ENCODE measurements at places on chromosomes 16 and 17. TPM values are rescaled to one million over a fixed set of nuclear protein-coding genes. Genes with fewer than 3 reads are reported as not detected.

Gene CMTM1
- 7.3 TPM for total RNA-seq

Gene PLK1
- 4.7 TPM for total RNA-seq

DNA sequence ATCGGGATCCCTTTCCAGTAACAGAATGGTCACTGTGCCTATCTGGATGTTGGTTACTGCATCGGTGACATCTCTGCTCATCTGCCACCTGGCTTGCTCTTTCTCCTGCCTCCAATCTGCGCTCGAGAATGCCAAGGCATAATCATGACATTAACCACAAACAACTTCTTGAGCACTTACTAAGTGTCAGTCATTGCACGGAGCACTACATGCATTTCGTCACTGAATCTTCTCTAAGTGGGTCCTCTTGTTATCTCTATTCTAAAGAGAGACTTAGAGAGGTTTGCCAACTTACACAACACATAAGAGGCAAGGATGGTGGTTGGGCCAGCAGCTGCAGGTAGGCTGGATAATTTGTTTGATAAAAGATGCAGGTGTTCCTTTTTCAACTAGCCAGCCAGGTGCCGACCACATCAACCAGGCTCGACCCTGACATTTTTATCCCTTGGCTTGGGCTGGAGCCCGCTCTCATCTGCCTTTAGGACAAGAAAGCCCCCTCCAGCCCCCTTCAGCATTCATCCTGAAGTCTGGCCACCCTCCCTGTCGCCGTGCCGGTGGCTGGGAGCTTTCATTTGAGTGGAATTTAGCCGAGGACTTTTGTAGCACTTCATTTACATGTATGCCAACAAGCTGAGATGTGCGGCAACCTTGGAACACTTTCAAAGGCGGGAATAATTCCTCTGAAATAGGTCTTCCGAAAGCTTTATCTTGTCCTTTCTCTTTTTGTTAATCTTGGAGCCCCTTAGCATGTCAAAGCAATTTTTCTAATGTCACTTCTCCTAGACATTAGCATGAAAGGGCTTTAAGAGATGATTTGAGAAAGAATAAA is 89.3 kb upstream of the NKD1 start:
- no peak overlapping the region for H3K27ac ChIP-seq
- no peaks in the 10 kb centered on the region for H3K4me1 ChIP-seq
- no peaks in the 10 kb centered on the region for H3K27me3 ChIP-seq
- no peak overlapping the region for H3K4me3 ChIP-seq
- no peak for DNase-seq
- no peaks in the 10 kb centered on the region for H3K36me3 ChIP-seq

DNA sequence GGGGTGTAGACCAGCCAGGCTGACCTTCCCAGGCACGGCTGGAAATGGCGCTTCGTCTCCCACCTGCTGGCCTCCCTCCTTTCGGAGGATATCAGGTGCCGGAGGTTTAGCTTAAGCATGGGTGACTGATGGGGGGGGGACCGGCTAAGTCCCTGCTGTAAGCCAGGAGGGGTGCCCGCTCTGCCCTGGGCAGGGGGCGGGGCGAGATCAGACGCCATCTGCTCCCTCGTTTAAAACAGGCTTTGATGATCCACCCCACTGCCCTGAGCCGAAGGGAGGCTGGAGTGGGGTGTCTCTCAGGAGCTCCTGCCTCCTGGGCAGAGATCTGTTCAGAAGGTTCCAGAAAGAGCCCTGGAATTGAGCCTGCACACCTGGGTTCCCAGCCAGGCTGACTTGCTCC is 26.0 kb downstream of the C16orf74 start:
- H3K36me3 ChIP-seq = no peaks in the 10 kb centered on the region
- H3K27ac ChIP-seq = no peak overlapping the region
- no peak for DNase-seq

- H3K4me3 ChIP-seq = no peak overlapping the region
- DNase-seq = no peak
- no peak overlapping the region for H3K27ac ChIP-seq
- H3K36me3 ChIP-seq = no peaks in the 10 kb centered on the region
These were observed 17.3 kb downstream of the XYLT1 start for GRCh38 chr16:17453364-17454038.

GRCh38 chr17:57856792-57857620 is 7.2 kb upstream of the MRPS23 start:
- no peaks in the 10 kb centered on the region for H3K36me3 ChIP-seq
- H3K4me3 ChIP-seq = no peak overlapping the region
- H3K27me3 ChIP-seq = no peaks in the 10 kb centered on the region
- H3K4me1 ChIP-seq = no peaks in the 10 kb centered on the region
- H3K27ac ChIP-seq = no peak overlapping the region

DNA sequence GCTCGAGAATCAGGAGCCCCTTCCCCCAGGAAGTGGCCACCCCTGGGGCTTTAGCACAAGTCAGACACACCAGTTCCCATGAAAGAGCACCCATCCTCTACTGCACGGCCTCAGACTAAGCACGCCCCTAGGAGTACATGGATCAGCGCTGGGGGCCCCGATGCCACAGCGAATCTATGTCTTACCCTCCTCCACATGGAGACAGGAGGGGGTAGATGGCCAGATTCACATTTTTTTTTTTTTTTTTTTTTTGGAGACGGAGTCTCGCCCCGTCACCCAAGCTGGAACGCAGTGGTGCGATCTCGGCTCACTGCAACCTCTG is 3.2 kb upstream of the EXOSC6 start:
- H3K4me3 ChIP-seq = no peak overlapping the region
- H3K4me1 ChIP-seq = no peaks in the 10 kb centered on the region

DNA sequence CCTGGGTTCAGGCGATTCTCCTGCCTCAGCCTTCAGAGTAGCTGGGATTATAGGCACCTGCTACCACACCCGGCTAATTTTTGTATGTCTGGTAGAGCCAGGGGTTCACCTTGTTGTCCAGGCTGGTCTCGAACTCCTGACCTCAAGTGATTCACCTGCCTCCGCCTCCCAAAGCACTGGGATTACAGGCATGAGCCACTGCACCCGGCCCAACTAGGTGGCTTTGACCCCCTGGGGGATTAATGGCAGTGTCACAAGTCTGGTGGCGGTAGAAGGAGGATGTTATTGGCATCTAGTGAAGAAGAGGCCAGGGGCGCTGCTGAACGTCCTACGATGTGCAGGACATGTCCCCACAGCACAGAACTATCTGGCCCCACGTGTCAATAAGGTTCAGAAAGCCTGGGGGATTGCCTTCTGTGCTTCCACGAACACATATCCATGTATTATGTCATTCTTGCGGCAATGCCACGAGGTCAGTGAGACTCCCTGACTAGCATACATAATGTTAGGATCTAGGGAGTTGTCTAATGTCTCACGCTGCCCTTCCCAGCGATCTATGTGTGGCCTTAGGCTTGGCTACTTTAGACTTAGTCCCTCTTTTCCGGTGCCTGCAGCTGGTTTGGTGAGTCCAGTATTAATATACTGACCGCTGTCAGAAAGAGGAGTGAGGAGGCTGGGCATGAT is 75.8 kb downstream of the ABCC6 start:
- no peaks in the 10 kb centered on the region for H3K27me3 ChIP-seq
- no peak overlapping the region for H3K27ac ChIP-seq
- H3K4me1 ChIP-seq = no peaks in the 10 kb centered on the region
- no peak overlapping the region for H3K4me3 ChIP-seq
- H3K36me3 ChIP-seq = no peaks in the 10 kb centered on the region
- DNase-seq = no peak

DNA sequence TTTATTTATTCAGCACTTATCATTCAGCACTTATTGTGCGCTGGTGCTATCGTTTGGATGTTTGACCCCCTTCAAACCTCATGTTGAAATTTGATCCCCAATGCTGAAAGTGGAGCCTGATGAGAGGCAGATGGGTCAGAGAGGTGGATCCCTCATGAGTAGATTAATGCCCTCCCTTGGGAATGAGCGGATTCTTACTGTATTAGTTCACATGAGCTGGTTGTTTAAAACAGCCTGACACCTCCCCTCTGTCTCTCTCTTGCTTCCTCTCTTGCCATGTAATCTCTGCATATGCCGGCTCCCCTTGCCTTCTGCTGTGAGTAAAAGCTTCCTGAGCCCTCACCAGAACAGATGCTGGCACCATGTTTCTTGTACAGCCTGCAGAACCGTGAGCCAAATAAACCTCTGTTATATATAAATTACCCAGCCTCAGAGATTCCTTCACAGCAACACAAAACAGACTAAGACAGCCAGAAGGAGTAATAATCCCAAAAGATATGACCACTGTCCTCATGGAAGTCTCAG is 111.1 kb downstream of the CACNG3 start:
- H3K36me3 ChIP-seq = no peaks in the 10 kb centered on the region
- no peaks in the 10 kb centered on the region for H3K27me3 ChIP-seq
- no peak overlapping the region for H3K27ac ChIP-seq
- no peaks in the 10 kb centered on the region for H3K4me1 ChIP-seq
- DNase-seq = no peak
- no peak overlapping the region for H3K4me3 ChIP-seq

- no peak for DNase-seq
- no peaks in the 10 kb centered on the region for H3K36me3 ChIP-seq
- no peak overlapping the region for H3K27ac ChIP-seq
- no peaks in the 10 kb centered on the region for H3K4me1 ChIP-seq
- no peaks in the 10 kb centered on the region for H3K27me3 ChIP-seq
- no peak overlapping the region for H3K4me3 ChIP-seq
These were observed 2277.7 kb downstream of the TP53TG3F start for GRCh38 chr16:35737076-35737475.

- no peak overlapping the region for H3K27ac ChIP-seq
- H3K36me3 ChIP-seq = no peaks in the 10 kb centered on the region
- H3K27me3 ChIP-seq = no peaks in the 10 kb centered on the region
- no peak for DNase-seq
These were observed 11.3 kb downstream of the NTN1 start for GRCh38 chr17:9032583-9032982.

DNA sequence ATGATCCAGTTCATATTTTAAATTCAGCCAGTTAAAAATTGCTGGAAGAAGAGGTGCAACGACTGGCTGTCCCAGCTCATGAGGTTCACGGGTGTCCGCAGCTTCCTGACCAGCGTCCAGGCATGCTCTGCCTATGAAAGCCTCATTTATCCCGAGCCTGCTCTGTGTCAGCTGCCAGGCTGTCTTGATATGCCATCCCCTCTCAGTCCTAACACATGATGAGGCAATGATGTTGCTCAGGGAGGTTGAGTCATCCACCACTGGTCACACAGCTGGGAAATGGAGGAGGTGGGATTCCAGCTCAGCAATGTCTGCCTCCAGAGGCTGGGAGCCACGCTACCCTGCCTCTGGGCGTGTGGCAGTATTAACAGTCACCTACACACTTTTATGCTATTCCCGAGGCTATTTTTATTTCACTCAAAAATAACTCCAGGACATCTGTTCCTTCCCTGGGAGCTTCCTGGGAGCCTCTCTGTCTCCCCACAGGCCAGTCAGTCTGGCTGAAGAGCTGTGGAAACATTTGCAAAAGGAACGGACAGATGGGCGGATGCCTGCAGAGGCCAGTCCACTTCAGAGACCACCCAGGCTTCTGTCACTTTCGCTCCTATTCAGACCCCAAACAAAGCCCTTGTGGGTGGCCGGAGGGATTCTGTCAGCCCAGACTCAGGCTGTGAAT is 22.5 kb downstream of the RAB11FIP4 start:
- H3K27me3 ChIP-seq = no peaks in the 10 kb centered on the region
- no peaks in the 10 kb centered on the region for H3K36me3 ChIP-seq
- no peaks in the 10 kb centered on the region for H3K4me1 ChIP-seq
- H3K4me3 ChIP-seq = no peak overlapping the region
- peak; percentile 24 for DNase-seq

GRCh38 chr17:74451557-74451956 is 14.9 kb upstream of the CD300A start:
- peaks cover 8% of the 10 kb centered on the region for H3K4me1 ChIP-seq
- H3K27ac ChIP-seq = no peak overlapping the region
- no peak for DNase-seq
- H3K4me3 ChIP-seq = no peak overlapping the region
- no peaks in the 10 kb centered on the region for H3K27me3 ChIP-seq
- no peaks in the 10 kb centered on the region for H3K36me3 ChIP-seq

- DNase-seq = no peak
- no peaks in the 10 kb centered on the region for H3K36me3 ChIP-seq
These were observed 9.8 kb downstream of the NTHL1 start for GRCh38 chr16:2037647-2038381.
